PC-3 (cell line): ENCODE measurements at places on chromosomes 2 and 18.

- peak; percentile 41 for DNase-seq
These were observed 4.5 kb downstream of the FKBP7 start for GRCh38 chr2:178473931-178474330.

GRCh38 chr2:236745420-236746210, 176.0 kb downstream of the ACKR3 start:
- DNase-seq = peak; percentile 89

DNA sequence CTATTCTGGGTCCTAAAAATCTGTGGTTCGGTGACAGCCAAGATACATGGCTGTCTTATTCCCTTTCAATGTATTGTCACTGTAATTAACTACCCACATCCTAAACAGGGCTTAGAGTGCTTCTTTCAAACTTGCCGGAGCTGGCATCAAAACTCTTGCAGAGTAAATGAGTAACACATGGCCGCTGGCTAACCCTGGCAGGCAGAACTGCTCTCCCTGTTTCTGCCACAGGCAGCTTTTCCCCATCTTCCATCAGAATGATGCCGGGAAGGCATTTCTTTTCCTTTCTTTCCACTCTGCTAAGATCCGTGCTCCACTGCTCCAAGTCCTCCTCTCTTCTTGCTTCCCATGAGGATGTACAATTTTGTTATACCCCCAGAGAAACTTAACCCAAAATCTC, 54.8 kb upstream of the PTPRM start:
- no peak for DNase-seq

GRCh38 chr2:237931205-237931721, 35.6 kb upstream of the UBE2F start:
- DNase-seq = no peak

DNA sequence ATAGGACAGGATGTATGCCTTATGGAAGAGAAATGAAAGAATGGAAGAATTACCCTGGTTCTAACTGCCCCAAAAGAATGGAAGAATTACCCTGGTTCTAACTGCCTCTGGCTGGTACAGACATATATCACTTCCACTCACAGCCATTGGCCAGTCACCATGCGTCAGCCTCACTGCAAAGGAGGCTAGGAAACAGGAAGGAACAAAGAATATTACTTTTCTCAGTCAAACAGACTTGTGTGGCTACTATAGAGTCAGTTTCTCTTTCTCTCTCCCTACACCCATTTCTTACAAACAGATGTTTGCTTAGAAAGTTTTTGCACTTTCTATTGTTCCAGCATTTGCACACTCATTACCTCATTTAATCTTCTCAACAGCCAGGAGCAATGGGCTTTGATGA, 1111.1 kb upstream of the KLHL29 start:
- DNase-seq = no peak

DNA sequence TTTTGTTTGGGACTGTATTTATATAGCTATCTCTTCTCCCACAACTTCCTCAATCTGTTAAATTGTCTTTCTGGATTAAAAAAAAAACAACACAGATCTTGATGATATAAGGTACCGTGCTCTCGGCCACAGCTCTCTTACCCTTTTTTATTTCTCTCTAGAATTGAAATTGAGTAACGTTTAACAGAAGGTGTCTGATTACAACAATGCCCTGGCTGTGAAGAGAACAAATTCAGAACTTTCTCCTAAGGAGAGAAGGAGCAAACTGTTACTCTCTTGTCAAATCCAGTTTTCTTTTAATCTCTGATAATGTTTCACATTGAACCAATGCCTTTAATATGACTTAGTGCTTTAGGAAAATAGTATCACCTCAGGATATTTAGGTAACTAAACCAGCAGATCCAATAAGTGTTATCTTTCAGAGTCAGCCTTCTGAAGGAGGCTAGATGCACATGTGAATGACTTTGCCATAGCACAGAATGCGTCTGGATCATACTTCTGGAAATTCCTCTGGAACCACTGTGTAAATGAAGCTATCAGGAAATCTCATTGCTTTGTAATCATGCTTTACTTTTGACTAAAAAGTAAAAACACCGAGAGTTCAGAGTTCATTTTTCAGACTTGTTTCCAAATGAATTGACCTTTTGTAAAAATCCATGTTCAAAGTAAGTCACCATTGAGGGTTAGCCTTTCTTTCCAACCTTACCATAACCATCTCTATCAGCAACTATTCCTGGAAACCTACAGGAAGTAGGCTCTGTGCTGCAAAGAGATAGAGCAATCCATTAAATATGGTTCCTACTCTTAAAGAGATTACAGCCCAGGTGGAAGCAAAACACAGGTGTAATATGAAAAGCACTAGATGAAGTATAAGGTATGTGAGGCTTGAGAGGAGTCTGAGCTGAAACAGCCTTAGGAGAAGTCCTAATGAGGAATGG, 147.0 kb upstream of the OSR1 start:
- DNase-seq = peak; percentile 14
